D341Med (cell line): ENCODE measurements at places on chromosomes 2 and 18.
A peak's percentile ranks its signal among the peaks of the same experiment; 100 is the strongest.

- DNase-seq = no peak
Observed at GRCh38 chr2:147600646-147601045, 244.2 kb upstream of the ACVR2A start.

DNA sequence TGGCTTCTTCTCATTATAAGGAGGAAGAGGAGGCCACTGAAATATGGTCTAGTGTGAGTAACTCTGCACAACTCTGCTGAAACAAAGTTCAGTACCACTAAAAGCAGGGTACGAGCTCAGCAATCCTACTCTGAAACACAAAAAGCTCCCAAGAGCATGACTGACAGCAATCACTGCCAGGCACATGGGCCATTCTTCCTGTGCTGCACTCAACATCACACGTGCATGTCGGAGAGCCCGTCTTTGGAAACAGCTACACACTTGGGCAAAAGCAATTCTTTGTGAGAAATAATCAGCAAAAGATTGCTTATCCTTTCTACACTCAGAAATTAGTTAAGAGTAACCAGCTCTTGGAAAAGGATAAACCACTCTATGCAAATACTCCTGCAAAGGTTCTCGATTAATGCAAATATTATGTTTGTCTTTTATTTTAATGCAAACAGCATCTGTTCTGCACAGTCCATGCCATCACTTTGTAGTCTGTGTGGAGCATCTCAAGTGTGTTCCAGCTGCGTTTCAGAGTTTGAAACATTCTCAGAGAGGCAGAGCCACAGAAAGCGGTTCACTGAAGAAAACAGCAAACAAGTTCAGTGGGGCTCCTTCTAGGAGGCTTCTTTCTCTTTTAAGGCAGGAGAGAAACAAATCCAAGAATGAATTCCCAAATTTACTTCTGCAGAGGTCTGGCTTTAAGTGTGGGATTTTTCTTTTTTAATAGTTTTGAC is 145.0 kb downstream of the HDAC4 start:
- DNase-seq = no peak

- DNase-seq = no peak
Observed at GRCh38 chr2:144660518-144661316, 140.8 kb upstream of the ZEB2 start.

DNA sequence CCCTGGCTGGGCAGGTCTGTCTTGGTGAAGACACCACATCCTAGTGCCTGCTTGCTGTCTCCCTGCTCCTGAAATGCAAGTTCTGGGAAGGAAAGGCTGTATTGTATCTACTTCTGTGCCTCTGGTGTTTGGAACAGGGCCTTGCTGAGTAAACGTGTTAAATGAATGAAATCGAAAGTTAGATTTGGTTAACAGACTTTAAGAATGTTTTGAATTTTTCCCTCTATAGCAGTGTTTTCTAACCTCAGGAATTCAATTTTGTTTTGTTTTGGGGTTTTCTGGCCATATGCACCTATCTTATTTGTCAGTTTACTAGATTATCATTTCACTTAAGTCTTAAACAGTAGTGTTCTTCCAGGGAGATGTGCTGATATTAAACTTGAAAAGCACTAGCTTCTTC is 20.7 kb downstream of the FARP2 start:
- no peak for DNase-seq

- DNase-seq = no peak
Observed at GRCh38 chr2:54903736-54904554, 146.3 kb downstream of the RTN4 start.

DNA sequence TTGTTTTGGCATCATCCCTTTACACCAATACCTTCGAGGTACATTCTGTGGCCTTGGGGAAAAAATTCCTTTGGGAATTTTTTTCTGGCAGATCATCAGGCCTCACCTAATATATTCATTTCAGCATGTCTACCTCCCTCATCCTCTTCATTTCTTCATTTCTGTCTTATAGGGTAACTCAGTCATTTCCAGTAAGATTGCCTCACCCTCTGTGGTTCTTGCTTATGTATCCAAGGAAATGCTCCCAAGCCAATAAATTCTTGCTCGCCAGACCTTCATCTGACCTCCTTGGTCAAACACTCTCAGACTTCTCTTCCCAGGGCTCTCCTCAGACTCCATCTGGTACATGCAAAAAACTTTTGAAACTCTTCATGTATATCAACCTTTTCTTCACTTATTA is 265.6 kb downstream of the TMX3 start:
- DNase-seq = no peak

- DNase-seq = no peak
Observed at GRCh38 chr2:20182241-20182931, 42.5 kb downstream of the SDC1 start.

DNA sequence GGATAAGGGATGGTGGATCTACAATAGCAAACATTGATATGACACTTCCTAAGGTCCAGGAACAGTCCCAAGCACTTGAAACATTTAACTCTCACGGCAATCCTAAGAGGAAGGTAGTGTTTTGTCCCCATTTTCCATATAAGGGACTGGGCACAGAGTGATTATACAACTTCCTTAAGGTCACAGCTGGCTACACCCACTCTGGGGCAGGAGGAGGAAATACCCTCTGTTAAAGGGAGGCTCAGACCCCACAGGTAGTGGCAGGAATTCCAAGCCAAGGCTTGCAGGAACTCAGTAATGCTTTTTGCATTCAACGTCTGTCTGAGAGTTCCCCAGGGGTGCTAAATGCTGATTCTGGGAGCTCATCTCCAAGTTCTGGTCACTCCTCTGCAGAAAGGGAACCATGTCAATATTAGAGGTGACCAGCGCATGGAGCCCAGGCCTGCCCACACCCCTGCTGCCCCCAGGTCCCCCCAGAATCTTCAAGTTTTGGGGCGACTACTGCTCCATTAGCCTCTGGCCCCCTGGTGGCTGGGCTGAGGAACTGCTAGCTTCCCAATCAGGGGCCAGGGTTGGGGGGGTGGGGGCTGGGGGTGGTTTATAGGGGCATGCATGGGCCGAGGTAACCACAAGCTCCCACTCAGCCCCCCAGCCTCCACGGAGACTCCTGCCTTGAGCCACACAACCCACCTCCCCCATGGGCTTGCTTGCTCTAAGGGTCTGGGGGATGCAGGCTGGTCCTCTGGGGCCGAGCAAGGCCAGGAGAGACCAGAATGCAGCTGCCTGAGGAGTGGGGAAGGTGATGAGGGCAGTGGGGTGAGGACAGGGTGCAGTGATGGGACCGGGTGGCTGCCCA is 11.1 kb downstream of the OBSL1 start:
- peak; percentile 72 for DNase-seq
